Stimulated activated CD4-positive, alpha-beta T cell treated with anti-CD3 and anti-CD28 coated beads, Interleukin-4, amount 100 ng/mL, for 48 hours (primary cell): ENCODE measurements at places on chromosomes 2 and 18.

GRCh38 chr18:51164342-51164741, 33.1 kb downstream of the MEX3C start:
- no peak for DNase-seq

DNA sequence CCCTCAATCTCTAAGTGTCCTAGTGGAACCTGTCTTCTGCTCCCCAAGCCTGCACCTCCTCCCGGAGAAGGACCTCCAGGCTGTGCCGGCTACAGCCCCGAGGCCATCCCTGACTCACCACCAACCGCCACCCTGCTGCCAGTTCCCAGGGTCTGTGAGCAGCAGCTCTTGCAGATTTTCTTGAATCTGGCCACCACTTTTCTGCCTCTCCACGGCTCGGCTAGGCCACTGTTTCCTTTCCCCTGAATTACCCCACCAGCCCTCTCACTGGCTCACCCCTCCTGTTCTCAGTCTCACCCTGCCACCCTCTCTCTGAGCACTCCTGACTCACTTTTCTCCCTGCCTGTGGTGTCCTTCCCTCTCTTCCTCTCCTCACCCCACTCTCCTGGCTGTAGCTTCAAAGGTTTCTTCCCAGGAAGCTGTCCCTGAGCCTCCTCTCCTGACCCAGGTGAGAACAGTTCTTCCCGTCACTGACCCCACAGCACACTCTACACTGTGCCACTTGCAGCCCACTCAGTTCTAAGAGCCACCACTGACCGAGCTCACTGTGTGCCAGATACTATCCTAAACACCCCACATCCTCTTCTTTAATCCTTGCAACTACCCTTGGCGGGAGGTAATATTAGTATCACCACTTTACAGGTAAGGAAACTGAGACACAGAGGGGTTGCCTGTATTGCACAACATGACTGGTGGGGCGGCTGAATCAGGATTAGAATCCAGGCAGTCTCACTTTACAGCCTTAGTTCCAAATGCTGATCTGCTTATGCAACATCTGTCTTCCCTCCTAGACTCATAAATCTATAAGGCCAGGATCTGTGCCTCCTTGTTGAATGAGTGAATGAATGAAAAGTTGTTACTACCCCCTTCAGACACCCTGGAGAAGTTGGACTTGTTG, 111.6 kb downstream of the SMAD7 start:
- no peak for DNase-seq

GRCh38 chr18:36196238-36196995, 9.1 kb downstream of the MOCOS start:
- DNase-seq, result no peak

DNA sequence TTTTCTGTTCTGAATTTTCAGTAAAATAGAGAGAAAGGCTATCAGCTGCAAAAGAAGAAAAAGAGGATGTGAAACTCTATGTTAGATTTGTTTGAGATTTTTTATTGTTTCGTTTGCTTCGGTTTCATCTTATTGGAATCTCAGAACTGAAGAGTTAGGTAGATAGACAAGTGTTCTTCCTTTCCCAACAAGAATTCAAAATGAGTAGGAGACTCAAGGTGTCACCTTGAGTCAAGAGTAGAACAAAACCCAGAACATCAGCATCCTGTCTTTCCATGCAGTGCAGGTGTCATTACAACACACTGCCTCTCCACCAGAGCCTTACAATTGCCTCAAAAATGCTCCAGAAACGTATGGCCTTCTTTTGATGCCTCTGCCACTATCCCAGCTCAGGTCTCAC, 21.1 kb downstream of the NBAS start:
- no peak for DNase-seq

DNA sequence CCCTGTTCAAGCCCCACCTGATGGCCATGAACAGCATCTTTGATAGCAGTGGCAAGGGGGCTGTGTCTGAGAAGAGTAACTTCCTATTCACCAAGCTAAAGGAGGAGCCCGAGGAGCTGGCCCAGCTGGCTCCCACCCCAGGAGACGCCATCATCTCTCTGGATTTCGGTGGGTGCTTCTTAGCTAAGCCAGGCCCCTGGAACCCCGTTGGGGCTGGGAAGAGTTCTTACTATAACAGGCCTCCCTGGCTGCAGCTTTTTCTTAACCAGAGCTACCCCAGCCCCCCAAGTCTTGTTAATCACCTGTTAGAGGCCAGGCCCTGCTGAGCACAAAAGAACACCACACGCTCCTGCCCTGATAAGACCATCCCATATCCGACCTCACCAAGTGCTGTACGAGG, 79.4 kb downstream of the EPAS1 start:
- no peak for DNase-seq

- DNase-seq, result no peak
These were observed 3.7 kb downstream of the MALT1 start for GRCh38 chr18:58674863-58675472.

GRCh38 chr2:70047451-70047850, 39.8 kb upstream of the PCBP1 start:
- DNase-seq, result no peak

GRCh38 chr2:70515938-70516337, 37.7 kb downstream of the TGFA start:
- no peak for DNase-seq

DNA sequence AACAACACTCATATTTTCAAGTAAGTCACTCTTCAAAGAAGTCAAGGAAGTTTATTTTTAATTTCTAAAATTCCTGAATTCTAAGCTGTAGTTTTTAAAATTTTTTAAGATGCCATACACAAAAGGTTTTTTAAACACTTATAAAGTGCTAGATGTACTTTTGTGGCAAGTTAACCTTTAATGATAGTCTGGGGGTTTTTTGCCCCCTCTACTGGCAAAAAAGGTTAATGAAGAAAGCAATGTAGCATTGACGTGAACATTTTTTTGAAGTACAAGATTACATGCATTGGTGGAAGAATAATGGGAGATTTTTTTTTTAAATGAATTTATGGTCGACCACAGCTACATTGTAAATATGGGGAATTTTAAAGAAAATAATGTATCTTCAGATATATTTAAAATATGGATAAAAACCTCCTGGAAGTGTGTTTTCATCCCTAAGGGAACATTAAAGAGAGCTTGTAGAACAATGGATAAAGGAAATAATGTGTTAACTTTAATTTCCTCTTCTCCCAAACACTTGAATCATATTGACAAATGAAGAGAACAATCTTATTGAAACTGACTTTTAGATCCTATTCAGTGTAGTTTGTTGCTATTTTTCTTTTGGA, 12.6 kb downstream of the ITPRID2 start:
- no peak for DNase-seq
